Left cardiac atrium (tissue), 4 donors: ENCODE measurements at places on chromosomes 4 and X. TPM values are rescaled to one million over a fixed set of nuclear protein-coding genes. Genes with fewer than 3 reads are reported as not detected.

Gene FHL1
- 1,025 TPM for total RNA-seq

Gene SSX1
- not detected for total RNA-seq

Gene TMEM47
- total RNA-seq = 33.3 TPM

Gene MAGEC1
- not detected for total RNA-seq

Gene SLC34A2
- not detected for total RNA-seq

Gene PFKFB1
- 0.71 TPM for total RNA-seq

Gene PDGFRA
- 67.9 TPM for total RNA-seq

Gene CNKSR2
- 0.44 TPM for total RNA-seq

Gene TEX13D
- total RNA-seq = not detected

Gene USP51
- total RNA-seq = 2.4 TPM

Gene KLHL4
- 1.2 TPM for total RNA-seq

Gene GUCY1B1
- total RNA-seq = 10.5 TPM

Gene FUNDC1
- total RNA-seq = 18.9 TPM

DNA sequence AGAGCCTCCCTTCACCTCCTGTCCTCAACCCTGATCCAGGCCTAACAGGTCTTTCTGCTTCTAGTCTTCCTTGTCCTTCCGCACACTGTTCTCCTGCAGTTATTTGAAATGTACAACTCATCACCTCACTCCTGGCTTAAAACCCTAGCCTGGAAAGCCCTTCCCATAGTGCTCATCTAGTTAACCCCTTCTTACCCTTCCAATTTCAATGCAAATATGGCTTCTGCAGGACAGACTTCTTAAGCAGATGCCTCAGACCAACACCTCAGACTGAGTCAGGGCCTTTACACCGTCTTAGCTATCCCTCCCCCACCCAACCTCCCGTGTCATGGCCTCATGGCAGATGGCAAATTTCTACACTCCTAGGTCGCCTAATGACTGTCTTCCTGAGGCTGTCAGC, 130.4 kb downstream of the BCOR start:
- DNase-seq = no peak

- DNase-seq = no peak
Observed at GRCh38 chrX:101040197-101040596, 11.7 kb downstream of the TRMT2B start.

GRCh38 chr4:138999666-139000065, 15.9 kb upstream of the NOCT start:
- no peak for DNase-seq

DNA sequence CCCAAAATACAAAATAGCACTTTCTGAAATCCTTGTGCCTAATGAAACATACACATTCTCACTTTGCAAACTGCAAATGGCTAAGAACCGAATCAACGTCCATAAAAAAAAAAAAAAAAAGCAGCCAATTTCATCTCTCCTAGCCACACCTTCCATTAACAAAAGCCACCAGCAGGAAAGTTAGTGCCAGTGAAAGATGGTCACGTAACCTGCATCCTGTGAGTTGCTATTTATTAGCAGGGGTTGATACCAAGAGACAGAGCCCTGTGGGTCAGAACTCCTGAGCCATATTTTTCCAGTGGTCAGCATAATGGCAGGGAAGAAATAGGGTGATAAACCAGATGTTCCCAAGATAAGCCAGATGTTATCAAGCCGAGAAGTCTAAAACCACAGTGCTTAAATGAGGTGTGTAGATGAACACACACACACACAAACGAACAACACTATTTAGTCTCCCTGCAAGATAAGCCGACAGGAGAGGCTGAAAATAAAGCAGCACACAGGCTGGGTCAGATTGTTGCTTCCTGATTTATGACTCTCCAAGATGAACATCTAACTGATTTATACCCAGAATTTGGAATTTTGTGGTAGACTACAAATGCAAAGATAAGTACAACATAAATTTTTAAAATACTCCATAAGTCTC, 11.5 kb downstream of the PPARGC1A start:
- no peak for DNase-seq

GRCh38 chrX:154057791-154058190, 38.1 kb upstream of the IRAK1 start:
- no peak for DNase-seq

DNA sequence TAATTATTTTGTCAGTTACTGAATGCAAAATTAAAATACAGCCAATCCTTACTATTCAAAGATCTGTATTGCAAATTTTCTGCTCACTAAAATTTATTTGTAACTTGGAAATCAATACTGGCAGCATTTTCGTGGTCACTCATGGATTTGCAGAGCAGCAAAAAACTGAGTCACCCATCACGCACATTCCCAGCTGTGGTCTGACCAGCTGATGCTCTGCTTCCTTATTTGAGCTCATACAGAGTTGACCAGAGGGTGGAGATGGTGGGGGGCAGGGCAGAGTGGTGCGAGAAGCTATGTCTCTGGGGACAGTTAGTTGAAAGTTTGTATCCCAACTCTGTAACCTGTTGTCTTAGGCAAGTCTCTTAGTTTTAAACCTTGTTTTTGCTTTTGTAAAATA, 214.8 kb downstream of the SPCS3 start:
- no peak for DNase-seq

GRCh38 chrX:16113978-16114565, 9.3 kb upstream of the GRPR start:
- DNase-seq = no peak

DNA sequence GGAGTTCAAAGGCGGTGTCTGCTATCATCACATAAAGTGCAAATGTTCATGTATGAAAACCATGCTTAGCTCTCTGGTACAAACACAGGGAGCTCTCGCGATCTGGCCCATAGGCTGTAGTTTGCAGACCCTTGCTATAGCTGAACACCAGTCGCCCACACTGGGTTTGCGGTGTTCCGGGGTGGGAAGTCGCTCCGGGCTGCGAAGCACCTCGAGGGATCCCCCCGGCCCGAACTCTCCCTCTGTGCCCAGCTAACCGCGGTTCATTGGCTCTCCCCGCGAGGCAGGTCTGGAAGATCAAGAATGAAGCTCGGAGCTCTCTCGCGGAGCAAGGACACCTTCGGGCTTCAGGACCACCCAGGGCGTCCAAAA, 341 bp upstream of the PRPS2 start:
- DNase-seq = no peak

GRCh38 chr4:73335679-73336078, 68.4 kb upstream of the ALB start:
- no peak for DNase-seq

- DNase-seq = no peak
Observed at GRCh38 chrX:45198706-45199105, 2.0 kb downstream of the DIPK2B start.

DNA sequence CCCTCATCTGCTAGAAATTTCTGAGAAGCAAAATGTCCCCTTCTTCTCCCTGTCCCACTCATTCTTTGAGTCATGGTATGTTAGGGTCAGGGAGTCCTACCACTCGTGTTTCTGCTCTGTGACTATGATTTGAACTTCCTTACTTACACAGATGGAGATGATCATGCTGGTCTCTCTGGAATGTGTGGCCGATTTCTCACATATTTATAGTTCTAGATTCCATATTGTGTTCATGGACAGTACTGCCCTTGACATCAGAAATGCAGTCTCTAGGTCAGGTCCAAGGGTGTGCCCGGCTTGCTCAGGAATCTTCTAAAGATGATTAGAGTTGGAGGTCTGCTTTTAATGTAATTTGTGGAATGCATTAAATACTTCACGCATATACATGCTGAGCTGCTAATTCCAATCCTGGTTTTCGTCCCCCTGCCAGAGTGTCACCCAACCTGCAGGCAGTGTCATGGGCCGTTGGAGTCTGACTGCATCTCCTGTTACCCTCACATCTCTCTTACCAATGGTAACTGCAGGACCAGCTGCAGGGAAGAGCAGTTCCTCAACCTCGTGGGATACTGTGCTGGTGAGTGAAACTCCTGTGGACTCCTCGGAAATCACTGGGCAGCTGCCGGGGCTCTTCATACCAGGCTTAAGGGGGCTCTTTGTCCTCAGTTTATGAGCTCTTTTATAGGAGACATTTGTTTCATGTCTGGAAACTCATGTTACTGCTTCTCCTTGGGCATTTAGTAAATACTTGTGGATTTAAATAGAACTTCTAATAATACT, 214.1 kb upstream of the ANXA3 start:
- DNase-seq = no peak

DNA sequence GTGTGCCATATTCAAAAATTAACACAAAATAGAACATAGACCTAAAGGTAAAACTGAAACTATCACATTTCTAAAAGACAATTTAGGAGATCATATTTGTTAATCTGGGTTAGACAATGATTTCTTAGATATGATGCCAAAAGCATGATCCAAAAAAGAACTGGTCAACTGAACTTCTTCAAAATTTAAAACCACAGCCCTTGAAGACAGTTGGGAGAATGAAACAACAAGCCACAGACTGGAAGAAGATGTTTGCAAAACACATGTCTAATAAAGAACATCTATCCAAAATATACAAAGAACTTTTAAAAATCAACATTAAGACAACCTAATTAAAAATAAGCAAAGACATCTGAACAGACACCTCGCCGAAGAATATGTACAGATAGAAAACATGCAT, 19.5 kb downstream of the COMMD8 start:
- DNase-seq = no peak

DNA sequence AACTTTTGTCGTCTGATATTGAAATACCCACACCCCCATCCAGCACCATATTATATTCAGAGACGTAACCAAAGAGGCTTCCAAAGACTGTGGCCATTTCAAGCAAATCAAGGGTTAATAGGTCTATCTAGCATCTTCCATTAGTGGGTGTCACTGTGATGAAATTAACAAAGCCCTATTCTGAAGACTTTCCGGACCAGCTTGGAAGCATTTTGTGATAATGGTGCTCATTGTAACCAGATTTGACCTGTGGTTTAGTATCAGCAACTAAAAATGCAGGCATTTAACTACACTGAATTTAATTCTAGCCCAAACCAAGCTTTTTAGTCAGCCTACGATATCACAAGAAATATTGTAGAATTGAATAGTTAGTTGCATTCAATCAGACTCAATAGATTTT, 309.7 kb upstream of the TENM3 start:
- no peak for DNase-seq

DNA sequence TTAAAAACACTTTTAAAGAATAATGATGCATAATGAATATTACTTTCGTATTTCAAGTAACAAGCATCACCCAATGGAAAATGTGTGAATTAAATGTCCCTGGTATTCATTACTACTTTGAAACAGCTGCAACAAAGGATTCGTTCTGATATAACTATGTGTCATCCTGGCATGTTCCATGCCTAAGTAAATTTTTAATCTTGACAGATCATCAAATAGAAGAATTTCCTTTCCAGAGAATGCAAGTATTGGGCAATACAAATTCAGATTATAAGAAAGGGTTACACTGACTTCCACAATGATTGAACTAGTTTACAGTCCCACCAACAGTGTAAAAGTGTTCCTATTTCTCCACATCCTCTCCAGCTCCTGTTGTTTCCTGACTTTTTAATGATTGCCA, 105.3 kb downstream of the SPCS3 start:
- no peak for DNase-seq

GRCh38 chr4:143344041-143344440, 7.4 kb downstream of the GAB1 start:
- DNase-seq = no peak

- DNase-seq = no peak
Observed at GRCh38 chrX:154093965-154094364, 3.6 kb downstream of the MECP2 start.

GRCh38 chr4:145786261-145786660, 106.3 kb downstream of the C4orf51 start:
- no peak for DNase-seq

DNA sequence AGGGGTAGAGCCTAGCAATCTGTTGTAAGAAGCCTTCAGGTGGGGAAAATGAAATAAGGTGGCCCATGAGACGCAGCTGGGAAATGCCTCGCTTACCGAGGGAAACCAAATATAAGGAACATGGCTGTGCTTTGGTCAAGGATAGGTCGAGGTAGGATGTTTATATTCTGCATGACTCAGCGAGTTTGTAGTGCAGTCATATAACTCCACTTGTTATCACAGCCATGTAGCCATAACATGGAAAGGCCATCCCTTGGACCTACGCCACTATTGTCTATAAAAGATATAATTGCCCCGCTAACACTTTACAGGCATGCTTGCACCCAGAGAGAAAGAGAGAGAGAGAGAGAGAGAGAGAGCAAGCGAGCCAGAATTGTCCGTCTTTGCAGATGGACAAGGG, 80.9 kb upstream of the GLRA2 start:
- no peak for DNase-seq

DNA sequence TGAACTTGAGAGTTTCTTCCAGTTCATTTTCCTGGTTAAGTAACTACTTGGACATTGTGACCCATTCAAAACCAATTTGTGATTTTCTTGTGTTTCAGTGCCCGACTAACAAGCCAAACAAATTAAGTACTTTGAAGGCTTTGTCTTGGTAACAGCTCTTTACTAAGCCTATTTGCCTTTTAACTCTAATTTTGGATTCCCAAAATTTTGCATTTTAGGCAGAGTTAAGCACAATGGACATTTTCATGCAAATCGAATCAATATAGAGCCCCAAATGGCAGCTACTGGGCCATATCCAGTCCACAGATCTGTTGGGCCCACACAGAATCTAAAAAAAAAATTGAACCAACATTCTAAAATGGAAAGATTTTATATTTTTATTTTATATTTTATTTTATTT, 31.4 kb upstream of the CHRNA9 start:
- no peak for DNase-seq

GRCh38 chrX:3378156-3378555, 31.7 kb upstream of the MXRA5 start:
- DNase-seq = no peak

DNA sequence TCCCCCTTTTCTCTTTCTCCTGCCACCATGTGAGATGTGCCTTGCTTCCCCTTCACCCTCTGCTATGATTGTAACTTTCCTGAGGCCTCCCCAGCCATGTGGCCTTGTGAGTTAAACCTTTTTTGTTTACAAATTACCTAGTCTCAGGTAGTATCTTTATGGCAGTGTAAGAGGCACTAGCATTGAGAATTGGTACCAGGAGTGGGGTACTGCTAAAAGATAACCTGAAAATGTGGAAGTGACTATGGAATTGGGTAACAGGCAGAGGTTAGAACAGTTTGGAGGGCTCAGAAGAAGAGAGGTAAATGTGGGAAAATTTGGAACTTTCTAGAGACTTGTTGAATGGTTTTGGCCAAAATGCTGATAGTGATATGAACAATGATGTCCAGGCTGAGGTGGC, 182.0 kb downstream of the CHM start:
- no peak for DNase-seq

GRCh38 chr4:147118528-147118927, 172.9 kb upstream of the TTC29 start:
- DNase-seq = no peak
